ENCODE measurements at places on chromosomes 5 and 9. TPM values are rescaled to one million over a fixed set of nuclear protein-coding genes. Genes with fewer than 3 reads are reported as not detected.

DNA sequence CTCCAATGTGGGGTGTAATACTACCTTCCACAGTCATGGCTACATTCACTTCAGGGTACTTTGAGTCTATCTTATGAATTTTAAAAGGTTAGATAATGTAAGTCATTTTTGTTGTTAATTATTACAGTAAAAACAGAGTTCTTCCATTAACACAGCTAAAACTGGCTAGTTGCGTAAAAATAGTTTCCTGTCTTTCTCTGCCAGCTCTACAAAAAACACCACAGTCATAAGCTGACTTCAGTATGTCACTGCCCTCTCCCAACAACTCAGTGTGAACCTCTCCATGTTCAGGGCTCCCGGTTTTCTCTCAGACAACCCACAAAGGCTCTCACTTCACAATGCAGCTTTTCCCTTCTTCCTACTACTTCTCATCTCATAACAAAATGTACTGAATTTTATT is 84.8 kb upstream of the ITGA1 start:
- no peak for DNase-seq

DNA sequence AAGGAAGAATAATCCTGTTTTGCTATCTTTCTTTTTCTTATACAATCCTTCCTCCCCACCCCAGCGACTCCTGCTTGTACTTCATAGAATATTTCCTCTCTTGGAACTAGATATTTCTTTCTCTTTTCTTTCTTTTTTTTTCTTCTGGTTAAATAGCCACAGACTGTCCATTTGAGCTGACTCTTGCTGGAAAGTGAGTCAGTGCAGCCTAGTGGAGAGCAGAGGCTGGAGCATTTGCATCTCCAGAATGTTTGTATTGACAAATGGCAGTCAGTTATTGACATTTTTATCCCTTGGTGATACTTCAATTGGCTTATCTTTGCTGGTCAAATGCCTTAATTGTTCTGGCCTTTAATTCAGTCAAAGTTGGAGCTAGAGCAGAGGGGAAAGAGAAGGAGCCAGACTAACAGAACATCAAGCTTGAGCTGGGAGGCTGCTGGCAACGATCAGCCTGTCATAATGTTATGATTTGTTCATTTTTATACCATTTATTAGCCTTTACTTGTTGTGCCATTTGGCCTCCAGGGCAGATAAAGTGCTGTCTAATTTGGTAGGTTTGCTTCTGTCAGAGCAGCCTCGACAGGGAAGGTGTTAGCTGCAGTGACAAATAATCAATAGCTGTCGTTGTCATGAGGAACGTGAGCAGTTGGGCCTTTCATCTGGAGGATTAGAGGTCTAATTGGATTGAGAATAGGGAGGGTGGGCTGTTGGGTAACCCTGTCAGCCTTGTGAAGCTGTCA is 69.0 kb downstream of the INVS start:
- DNase-seq = no peak

GRCh38 chr9:94675008-94675881 is 35.9 kb upstream of the FBP1 start:
- DNase-seq = no peak

DNA sequence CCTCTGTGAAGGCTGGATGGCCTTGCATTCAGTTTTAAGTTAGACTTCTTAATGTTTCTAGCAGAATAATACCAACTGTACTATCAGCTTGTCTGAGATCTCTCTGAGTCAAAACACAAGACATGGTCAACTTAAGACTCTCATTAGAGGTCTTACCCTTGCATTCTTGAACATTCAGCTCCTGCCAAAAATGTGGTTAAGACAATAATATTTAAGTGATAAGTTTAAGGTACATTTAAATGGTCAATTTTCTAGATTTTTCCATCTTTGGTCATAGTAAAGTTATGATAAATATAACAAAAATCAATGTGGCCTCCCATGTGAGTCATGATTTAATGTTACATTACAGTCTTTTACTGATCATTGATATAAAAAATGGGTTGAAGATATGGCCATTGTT is 75.0 kb downstream of the NR2F1 start:
- DNase-seq = no peak

DNA sequence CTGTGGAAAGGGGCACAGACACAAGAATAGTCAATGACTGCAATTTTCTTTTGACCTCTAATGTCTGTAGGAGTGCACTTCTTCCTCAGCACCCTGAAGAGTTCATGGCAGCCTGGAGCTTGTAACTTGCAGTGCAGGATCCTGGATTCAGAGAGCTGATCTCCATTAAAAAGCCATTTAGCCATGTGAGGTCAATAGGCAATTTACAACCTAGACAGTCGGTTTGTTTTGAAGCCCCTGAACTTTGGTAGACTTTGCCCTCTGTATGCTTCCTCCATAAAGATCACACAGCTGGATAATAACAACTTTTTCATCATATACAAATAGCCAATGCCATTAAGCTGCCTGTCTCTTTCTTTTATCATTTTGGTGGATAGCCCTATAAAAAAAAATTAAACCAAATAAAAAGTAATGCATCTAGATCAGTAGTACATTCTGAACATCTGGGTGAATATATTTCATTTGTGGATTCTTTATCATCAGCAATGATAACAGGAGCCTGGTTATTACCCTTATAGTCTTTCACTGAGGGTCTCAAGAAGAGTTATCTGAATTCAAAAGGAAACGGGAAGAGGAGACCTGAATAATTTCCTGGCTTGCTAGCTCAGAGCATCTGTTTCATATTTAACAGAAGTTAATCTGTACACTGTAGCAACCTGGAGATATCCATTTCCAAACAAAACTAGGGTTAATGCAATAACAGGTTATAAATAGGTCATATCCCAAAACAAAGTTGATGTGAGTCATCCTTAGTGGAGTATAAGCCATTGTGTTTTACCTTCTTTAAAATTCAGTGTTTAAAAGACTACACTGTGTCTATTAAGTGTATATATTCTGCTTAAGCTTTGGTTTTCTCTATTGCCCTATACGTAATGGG is 193.8 kb upstream of the ACTBL2 start:
- DNase-seq = no peak

- DNase-seq = no peak
Measured at GRCh38 chr9:121232251-121232650, 30.6 kb upstream of the RAB14 start.

DNA sequence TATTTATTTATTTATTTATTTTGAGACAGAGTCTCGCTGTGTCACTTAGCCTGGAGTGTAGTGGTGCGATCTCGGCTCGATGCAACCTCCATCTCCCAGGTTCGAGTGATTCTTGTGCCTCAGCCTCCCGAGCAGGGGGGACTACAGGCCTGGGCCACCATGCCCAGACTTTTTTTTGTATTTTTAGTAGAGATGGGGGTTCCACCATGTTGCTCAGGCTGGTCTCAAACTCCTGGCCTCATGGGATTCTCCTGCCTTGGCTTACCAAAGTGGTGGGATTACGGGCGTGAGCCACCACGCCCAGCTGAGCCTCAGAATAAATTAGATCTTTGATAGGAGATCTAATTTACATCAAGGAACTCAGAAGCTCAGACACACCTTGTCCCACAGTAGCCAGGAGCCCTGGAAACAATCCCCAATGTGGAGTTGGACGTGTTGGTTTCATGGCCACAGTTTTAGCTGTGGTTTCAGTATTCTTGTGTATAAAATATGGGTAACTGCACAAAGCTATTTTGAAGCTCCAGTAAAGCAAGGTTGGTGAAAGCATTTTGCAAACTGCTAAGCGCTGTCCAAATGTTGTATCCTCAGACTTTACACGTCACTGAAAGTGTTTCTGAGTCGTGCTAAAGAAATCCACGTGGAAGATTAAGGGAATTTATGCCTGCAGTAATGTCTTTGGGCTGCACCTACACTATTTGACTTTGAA is 3.0 kb upstream of the HNRNPAB start:
- DNase-seq = no peak

DNA sequence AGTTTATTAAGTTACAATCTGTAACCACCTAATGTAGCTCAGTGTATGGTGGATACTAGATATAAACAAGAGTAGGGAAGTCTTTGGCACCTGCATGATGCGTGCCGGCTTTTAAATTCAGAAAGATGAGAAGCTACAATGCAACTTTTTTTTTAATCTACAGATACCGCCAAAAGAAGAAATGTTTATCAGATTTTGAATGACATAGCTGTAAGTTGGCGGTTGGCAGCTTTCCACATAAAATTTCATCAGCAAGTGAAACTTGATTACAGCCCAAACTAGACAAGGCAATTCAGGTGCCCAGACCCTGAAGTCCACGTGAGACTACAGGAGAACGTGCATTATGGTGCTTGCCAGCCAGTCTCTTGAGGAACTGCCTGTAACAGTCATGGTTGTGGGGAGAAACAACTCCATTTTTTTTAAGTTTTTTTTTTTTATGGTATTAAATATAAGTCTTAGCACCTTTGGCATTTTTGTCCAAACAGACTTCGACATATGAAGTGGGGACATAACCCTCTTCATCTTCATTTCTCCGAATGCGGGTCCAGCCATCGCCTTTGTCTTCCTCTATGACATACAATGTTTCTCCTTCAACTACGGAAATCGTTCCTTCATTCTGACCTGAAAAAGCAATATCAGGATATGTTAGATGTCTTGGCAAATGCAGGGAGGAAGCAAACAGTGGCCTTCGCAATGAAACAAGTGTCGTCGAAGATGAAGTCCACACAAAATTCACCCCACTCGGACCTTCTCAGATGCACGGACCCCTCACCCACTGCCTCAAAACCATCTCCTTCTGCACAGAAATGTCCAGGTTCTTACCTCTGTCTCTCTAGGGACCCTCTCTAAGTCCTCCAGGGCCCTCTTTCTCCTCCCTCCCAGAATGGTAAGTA is 60.4 kb downstream of the USP20 start:
- peak; percentile 87 for DNase-seq

DNA sequence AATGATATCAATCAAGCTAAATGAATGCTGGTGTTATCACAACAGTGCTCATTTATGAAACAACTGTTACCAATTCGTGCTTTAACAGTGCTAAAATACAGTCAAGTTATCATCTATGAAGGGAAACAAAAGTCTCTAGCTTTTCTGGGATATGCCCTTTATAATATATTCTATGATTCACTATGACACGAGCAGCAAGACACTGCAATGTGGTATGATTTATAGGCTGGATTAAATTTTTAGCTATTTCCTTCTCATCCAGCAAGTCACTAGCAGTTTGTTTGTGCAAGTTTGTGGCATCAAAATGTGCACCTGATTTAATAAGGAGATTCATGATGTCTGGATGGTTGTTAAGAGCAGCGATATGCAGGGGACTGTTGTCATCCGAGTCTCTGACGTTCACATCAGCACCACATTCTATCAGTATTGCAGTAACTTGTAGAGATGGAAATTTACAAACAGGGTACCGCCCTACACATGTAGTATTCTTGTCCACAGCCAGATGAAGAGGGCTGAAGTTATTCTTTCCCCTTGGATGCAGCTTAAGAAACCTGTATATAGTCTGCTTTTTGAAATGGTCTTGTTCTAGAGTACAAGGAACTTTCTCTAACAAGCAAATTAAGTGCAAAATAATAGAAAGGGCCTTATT is 20.3 kb downstream of the FEM1C start:
- DNase-seq = no peak

DNA sequence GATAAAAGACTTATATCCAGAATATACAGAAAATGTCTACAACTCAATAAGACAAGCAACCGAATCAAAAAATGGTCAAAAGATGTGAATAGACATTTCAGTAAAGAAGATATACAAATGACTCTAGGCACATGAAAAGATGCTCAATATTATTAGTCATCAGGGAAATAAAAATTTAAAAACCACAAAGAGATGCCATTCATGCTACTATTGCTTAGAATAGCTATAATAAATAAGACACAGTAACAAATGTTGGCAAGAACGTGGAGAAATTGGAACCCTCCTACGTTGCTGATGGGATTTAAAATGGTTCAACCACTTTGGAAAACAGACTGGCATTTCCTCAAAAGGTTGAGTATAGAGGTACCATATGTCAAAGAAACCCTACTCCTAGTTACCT is 39.8 kb downstream of the POLK start:
- no peak for DNase-seq

GRCh38 chr5:150851039-150851438 is 4.7 kb downstream of the IRGM start:
- DNase-seq = no peak

GRCh38 chr5:112865128-112865527 is 4.0 kb downstream of the SRP19 start:
- DNase-seq = no peak

GRCh38 chr9:109228093-109228642 is 61.1 kb upstream of the FRRS1L start:
- DNase-seq = no peak

GRCh38 chr5:94901191-94901979 is 282.9 kb downstream of the SLF1 start:
- DNase-seq = no peak

DNA sequence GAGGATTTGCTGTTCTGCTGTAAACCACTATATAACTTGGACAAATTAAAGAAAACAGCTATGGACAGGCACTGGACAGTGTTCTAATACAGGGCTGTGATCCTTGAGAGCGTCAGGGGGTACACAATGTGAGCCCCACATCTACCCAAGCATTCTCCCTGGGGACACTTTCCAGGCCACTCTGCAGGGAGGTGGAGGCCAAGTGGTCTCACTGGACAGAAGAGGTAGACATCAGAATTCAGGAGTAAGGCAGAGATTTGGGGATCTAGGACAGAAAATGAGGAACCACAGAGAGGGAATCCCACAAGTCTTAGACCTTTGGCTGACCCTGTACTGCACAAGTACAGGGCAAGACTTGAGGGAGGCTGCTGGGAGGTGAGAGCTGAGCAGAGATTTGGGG is 3.8 kb upstream of the IGFBPL1 start:
- DNase-seq = no peak

GRCh38 chr9:130186839-130187522 is 14.8 kb downstream of the NCS1 start:
- no peak for DNase-seq

DNA sequence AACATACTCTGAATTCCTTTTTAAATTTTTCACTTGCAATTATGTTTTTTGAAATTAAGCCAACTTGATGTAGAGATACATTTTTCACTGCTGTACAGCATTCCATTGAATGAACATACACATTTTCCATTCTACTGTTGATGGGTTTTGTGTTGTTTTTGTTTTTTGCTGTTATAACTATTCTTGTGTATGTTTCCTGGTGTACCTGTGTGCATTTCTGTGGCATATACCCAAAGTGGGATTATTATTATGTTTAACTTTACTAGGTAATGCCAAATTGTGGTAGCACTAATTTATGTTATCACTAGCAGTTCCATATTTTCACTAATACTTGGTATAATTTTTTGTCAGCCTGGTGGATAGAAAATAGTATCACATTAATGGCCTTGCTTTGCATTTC is 2.7 kb downstream of the RFESD start:
- DNase-seq = no peak

GRCh38 chr5:58060996-58061395 is 398.9 kb downstream of the PLK2 start:
- no peak for DNase-seq

The TXNDC8 gene
- not detected for total RNA-seq

The SPAG8 gene
- total RNA-seq = 2.1 TPM

The NMUR2 gene
- total RNA-seq = not detected

The PCDHGB6 gene
- 2.1 TPM for total RNA-seq

The PCDHGB7 gene
- total RNA-seq = 0.68 TPM

The ELOVL7 gene
- total RNA-seq = 2.6 TPM

The NPR2 gene
- 2.1 TPM for total RNA-seq

Data from natural killer cell (primary cell).